Retina (tissue), 1 donor: ENCODE measurements at places on chromosomes 5 and 9.

DNA sequence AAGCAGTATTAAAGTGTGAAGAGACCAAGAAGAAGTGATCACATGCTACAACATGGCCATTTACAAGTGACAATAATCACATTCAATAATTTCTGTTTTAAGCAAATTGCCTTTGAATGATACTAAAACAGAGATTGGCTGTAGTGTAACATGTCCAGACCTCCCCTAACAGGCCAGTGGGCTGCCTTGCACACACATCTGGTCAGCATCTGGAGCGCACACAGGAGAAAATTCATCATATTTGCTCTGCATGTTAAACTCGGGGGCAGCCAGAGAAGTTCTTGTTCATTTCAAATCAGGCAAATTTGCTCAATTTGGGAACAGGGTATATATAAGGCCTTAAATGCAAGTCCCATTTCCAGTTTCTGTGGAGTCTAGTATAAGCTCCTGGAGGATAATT, 111.1 kb upstream of the FBXL7 start:
- no peak for DNase-seq

DNA sequence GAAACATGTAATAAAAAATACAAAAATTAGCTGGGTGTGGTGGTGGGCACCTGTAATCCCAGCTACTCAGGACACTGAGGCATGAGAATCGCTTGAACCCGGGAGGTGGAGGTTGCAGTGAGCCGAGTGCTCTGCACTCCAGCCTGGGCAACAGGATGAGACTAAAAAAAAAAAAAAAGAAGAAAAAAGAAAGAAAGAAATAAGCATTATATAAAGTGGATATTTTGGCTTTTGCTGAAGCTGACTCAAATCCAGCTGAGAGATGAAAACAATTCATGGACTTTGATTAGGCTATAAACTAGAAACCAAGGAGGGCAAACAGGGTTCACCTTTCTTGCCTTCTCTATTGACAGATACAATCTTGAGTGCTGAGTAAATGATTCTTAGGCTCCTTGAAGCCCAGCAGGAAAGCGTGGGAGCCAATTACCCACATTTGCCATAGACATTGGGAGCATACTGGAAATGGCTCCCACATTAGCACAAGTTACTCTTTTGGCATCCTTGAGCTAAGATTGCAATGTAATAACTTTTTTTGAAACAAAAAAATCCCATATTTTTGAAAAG, 2.4 kb upstream of the BTF3 start:
- no peak for DNase-seq

DNA sequence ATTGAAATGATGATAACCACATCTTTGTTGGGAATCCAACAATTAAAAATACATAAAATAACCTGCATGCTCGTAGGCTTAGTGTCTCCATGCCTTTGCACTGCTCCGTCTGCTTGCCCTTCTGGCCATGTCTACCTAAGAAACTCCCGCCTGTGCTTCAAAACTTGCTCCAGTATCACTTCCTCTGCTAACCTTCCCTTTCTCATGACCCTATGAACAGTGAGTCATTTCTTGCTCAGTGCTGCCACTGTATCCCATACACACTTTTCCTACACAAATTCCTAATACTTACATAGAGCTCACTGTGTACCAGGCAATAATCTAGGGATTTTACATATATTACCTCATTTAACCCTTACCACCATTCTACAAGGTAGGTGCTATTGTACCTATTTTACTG, 33.5 kb downstream of the TMEM245 start:
- DNase-seq: no peak

- no peak for DNase-seq
Observed at GRCh38 chr5:54537725-54538124, 20.2 kb downstream of the SNX18 start.

- DNase-seq: no peak
Observed at GRCh38 chr5:37860206-37860605, 20.4 kb upstream of the GDNF start.

DNA sequence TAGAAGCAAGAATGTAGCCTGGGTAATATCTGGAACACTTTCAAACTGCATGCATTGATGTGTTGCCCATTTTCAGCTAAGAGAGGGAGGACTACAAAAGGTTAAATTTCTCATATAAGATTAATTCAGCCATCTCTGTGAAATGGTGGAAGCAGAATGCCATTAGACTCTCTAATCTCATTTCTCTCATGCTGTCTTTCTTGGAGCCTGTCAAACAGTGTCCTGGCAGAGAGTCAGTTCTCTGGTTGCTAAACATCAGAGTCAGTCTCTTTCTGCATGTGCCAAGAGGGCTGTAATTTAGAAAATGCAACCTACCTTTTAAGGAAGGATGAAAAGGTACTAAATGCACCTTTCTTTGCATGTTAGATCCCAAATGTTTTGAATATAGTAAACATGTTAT, 910 bp upstream of the GARNL3 start:
- DNase-seq: no peak

DNA sequence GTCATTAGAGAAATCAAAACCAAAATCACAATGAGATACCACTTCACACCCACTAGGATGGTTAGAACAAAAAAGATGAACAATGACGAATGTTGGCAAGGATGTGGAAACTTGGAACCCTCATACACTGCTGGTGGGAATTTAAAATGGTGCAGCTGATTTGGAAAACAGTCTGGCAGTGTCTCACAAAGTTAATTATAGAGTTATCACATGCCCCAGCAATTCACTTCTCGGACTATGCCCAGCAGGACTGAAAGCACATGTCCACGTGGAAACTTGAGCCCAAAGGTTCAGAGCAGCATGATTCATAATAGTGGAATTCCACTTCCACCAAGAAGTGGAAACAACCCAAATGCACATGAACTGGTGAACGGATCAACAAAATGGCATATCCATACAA, 85.0 kb upstream of the HRH2 start:
- DNase-seq: no peak

DNA sequence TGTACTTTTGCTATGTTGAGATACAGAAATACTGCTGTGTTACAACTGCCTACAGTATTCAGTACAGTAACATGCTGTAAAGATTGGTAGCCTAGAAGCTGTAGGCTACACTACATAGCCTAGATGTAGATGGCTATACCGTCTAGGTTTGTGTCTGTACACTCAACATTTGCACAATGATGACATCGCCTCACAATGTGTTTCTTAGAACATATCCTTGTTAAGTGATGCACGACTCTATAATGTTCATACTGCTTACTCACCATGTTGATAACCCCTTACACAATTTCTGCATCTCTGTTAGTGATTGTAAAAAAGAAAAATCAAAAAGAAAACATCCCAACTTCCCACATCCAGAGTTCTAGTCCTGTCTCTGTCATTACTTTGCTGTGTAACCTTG, 450.0 kb downstream of the CCDC171 start:
- no peak for DNase-seq

- no peak for DNase-seq
Observed at GRCh38 chr9:85024374-85024773, 354.8 kb downstream of the NTRK2 start.

- DNase-seq: peak; percentile 83
Observed at GRCh38 chr9:136629879-136630661, 32.6 kb upstream of the EGFL7 start.

GRCh38 chr5:80070338-80071056, 35.3 kb downstream of the THBS4 start:
- DNase-seq: no peak
